ENCODE measurements at places on chromosomes 7 and 10. TPM values are rescaled to one million over a fixed set of nuclear protein-coding genes. Genes with fewer than 3 reads are reported as not detected.

- no peak for DNase-seq
These were observed 311.2 kb upstream of the GNAI1 start for GRCh38 chr7:79823246-79823951.

Gene GNG11
- total RNA-seq, result not detected

DNA sequence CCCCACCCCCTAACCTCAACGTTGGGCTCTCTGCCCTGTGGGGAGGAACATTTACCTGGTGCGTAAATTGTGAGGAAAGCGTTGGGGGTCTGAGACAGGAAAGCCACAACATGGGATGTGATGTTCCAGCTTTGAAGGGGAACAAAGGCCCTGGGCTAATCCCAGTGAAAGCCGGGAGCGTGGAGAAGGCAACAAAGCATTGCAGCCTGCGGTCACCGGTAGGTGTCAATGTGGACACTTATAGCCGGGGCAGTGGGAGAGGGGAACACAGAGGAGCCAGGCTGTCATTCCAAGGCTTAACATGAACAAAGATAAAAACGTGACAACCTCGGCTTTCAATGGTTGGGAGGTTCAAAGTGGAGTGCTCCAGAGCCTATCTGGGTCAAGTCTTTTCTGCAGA is 12.7 kb downstream of the PTF1A start:
- DNase-seq, result no peak

Gene PLAC9
- total RNA-seq, result not detected

Gene METTL27
- total RNA-seq, result not detected

GRCh38 chr10:73650537-73651331 is 5.1 kb downstream of the SYNPO2L start:
- no peak for DNase-seq
